NCI-H748 treated with DMSO at 0.1 percent for 48 hours (cell line): ENCODE measurements at places on chromosomes 4 and X.

- DNase-seq, result no peak
Measured at GRCh38 chr4:161936625-161937550, 226.9 kb downstream of the FSTL5 start.

DNA sequence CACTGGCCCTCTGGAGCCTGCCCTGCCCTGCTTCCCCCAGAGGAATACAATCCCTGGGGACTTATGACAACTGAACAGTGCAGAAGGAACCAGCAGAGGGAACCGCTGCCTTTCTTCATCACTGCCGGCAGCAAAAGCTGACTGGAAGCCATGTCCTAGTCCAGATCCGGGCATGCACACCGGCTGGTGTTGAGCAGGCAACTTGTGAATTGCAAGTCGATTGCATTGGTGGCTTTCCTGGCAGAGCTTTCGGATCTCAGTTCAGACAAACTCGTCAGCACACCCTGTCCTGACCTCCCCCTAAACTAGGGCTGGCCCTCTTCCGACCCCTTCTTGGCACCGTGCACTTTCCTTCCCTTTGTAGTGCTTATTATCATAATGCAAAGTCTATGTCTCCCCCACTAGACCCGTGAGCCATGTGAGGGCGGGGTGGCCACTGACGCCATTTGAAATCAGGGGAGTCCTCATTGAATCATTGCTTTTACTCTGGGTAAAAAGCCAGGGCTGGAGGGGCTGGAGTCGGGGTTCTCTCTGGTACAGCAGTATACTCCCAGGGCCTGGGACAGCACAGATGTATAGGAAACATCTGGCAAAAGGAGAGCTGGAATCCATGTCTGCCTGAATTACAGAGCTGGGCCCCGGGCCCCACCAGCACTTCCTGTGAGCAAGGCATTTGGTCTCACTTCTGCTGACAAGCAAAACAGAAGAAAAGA lies 1.8 kb downstream of the ARHGAP4 start:
- no peak for DNase-seq

GRCh38 chr4:59938166-59938565 lies 1262.0 kb upstream of the ADGRL3 start:
- DNase-seq, result no peak

DNA sequence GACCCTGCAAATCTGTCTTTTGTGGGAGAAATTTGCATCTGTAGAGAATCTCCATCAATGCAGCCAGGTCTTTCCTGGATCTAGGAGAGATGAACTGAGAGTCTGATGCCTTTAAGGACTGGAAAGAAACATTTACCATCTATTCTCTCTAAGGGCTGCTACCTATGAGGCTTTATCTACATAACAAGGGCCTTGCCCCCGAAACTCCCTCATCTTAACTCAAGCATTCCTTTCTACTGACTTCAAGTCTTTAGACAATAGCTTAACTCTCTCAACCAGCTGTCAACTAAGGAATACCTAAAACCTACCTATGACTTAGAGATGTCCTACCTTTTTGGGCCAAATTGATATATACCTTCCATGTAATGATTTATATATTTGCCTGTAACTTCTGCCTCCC lies 32.1 kb downstream of the MAGEB17 start:
- DNase-seq, result no peak

DNA sequence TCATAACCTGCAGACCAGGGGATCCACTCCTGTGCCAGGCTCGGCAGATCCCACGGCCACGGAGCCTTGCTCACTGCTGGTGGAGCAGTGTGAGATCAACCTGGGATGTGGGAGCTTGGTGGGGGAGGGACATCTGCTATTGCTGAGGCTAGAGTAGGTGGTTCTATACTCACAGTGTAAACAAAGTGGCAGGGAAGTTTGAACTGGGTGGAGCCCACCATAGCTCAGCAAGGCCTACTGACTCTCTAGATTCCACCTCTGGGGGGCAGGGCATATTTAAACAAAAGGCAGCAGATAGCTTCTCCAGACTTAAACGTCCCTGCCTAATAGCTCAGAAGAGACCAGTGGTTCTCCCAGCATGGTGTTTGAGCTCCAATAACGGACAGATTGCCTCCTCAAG lies 54.7 kb upstream of the EPHA5 start:
- no peak for DNase-seq

GRCh38 chrX:46831765-46832327 lies 5.0 kb upstream of the RP2 start:
- DNase-seq, result no peak

GRCh38 chrX:40527543-40527942 lies 53.2 kb upstream of the ATP6AP2 start:
- no peak for DNase-seq

- DNase-seq, result peak; percentile 49
Measured at GRCh38 chrX:75781611-75782010, 3.4 kb downstream of the MAGEE2 start.

DNA sequence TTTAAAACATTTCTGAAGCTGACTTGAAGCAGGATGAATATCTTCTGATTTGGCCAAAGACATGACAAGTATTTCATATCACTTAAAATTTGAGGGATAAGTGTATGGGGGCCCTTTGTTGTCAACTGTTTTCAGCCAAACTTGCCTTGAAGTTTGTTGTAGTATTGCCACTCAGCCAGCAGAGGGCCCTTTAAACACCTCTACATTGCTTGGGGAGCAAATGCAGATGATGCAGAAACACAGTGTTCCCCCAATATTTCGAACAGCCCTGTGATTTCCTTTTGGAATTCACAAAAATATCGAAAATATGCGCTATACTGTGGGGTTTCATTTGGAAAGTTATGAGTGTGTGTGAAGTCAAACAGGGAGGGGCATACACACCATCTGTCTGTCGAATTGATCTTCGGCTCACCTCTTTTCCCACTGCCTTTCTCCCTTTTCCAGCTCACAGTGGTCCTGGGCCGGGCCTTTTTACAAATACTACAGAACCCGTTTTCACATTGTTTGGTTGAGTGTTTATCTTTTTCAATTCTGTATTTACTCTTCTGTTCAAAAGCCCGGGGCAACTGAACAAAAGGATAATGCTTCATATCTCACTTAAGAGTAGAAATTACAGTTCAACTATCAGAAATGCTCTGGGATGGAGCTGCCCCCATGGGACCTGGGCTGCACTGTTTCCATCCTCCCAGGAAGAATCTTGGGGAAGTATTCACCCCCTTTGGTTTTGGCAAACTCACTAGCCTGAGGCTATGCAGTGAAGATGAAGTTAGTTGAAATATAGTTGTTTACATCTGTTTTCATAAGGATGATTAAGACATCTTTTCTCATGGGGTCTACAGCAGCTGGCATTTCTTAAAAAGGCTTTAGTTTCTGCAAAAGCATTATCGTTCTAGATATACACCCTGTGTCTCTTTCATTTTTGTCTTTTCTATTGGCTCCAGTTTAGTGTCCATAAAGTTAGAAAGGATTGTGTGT lies 137.6 kb downstream of the EGF start:
- DNase-seq, result peak; percentile 25

DNA sequence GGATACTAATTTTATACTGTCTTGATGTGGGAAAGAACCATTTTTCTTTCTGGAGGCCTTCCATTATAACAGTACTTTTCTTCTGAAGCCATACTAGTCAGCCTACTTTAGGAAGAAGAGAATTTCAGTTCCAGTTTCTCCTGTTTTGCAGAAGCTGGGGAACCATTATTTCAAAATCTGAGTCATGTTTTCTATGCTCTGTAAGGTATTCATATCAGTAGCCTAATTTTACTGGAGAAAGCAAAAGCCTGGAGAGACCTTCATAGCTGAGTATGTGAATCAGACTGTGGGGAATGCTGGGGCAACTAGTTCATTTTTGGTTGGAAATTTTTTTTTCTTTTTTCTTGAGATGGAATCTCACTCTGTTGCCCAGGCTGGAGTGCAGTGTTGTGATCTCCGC lies 22.4 kb downstream of the AFF1 start:
- no peak for DNase-seq
